ENCODE measurements at places on chromosomes 7 and 10.

- peak; percentile 81 for DNase-seq
Observed at GRCh38 chr10:109982123-109982522, 25.7 kb upstream of the ADD3 start.

DNA sequence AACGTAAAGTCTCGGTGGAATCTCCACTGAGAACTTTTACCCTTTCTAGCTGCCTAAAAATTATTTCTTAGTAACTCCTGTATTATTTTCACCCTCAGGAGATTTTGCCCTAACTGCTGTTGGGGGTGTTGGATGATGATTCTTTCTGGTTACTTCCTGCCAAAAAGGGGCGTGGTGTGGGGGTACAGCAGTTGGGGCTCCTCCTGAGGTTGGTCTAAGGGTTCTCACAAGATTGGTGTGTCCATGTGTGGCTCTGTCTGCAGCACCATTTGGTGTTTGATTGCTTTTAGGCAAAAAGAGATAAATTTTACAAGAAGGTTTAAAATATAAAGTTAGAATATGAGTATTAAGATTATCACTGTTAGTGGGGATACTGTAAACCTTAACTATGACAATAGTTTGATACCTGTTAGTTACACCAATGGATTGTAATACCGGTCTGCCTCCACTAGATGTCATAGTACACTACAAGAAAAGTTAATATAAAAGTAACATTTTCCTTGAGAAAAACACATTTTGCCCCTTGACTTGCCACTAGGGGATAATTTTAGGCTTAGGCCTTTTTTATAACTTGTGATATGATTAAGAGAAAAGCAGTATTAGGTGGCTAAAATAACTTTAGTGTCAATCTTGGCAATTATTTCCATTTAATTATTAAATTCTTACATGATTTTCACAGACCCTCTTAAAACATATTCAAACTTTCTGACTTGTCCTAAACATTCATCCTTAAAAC, 928.7 kb downstream of the IPMK start:
- DNase-seq: peak; percentile 47

DNA sequence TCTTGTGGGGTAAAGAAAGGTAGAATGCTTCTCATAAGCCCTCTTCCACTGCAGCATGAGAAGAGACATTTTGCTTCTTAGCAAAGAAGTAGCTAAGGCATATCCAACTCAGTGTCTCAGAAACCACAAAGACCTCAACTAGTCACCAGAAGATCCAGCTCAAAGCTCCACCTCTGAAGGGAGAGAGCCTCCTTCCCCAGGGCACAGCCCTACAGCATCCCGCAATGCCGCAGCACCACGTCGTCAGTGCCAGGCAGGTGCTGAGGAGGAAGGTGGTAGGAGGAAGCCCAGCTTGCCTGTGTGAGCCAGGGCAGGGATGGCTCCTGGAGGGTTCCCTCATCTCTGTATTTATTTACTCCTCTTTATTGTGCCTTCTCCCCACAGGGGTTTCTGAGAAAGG, 385.6 kb upstream of the NPVF start:
- no peak for DNase-seq

DNA sequence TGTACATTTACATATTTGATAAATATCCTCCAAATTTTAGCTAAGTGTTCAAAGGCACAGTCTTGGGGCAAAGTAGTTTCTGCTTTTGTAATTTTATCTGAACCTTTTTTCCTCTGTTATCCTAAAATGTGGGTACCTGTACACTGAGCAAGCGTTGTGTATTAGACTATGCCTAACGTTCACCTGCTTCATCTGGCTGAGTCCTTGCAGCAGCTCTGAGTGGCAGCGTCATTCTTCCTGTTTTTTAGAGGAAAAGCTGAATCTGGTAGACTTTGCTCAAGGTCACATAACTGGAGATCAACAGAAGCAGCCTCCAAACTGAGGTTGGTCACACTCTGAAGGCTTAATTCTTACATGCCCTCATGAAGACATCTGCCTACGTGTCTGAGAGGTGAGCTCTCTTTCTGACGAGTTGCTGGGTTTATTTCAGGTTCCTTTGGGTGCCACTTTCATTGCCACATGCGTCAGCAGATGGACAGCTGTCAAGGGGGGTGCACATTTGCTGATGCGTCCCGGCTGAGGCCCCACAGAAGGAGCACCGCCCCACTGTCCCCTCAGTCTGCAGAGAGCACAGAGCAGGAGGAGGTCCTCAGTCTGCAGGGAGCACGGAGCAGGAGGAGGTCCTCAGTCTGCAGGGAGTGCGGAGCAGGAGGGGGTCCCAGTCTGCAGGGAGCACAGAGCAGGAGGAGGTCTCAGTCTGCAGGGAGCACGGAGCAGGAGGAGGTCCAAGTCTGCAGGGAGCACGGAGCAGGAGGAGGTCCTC, 406.5 kb upstream of the SHH start:
- DNase-seq: no peak

GRCh38 chr7:20783700-20784387, 2.8 kb downstream of the SP8 start:
- DNase-seq: peak; percentile 60

DNA sequence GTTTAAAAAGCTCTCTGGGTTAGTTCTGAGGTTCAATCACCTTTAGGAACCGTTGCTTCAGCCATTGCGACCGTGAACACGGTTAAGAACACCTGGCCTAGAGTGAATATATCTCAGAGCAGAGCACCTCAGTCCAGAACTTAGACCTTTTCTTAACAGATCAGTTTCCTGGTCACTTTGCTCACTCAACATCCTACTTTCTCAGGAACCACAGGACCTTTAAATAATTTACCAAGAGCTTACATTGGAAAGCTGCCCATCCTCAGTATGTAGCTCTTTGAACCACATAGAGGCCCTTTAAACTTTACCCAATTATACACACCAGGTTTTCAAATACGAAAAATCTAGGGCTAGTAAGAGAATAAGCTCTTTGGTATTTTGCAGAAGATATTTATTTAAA, 153.2 kb downstream of the NRBF2 start:
- no peak for DNase-seq

- DNase-seq: no peak
Observed at GRCh38 chr7:11315666-11316258, 342.1 kb downstream of the PHF14 start.

GRCh38 chr7:130381468-130382312, 1.4 kb downstream of the CPA1 start:
- no peak for DNase-seq

- no peak for DNase-seq
Observed at GRCh38 chr10:124526621-124527267, 65.1 kb downstream of the LHPP start.

GRCh38 chr10:109978481-109978880, 29.3 kb upstream of the ADD3 start:
- peak; percentile 83 for DNase-seq

DNA sequence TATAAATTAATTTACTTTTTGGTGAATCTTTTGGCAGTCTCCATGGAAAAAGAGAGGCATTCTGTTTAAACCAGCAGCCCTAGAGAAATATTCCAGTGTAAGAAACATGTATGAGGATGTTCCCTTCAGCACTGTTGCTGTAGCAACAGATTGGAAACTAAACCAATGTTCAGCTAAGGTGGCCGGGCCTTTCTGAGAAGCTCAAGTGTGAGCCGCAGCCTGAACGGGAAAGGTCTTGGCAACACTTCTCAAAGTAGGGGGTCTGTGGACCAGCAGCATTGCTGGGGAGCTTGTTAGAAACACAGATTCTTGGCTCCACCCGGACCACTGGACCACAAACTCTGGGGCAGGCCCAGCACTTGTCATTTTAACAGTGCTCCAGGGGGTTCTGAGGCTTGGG, 36.2 kb downstream of the RAMP3 start:
- DNase-seq: no peak

DNA sequence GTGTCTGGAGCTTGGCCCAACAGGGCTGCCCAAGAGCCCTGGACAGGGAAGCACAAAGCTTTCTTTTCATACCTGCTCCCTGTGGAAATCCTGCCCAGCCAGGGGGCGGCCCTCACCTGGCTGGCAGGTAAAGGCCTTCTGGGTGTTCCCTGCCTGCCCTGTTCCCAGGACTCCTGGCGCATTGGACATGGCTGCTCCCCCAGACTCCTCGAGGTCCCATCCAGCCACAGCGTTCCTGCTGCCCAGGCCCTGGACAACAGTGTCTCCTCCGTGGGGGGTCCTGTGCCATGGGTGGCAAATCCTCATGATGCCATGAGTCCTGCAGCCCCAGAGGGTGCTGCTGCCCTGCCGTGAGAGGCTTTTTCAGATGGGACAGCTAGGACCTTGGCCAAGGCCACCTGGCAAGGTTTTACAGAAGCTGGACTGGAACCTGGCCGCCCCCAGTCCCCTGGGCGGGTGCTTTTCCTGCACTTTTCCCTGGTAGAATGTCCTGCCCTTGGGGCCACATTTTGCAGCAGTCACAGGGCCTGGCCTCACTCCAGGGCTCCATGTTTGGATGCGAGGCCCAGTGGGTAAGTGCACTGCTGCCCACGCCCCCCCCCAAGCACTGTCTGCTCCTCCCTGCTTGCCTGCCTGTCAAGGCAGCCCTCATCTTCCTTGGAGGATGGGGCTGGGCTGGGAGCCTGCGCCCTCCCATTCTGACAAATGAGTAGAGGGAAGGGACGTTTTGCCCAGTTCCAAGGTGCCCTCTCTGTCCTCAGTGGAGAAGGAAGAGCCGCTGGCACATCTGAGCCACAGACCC, 60.7 kb downstream of the LHPP start:
- no peak for DNase-seq

- no peak for DNase-seq
Observed at GRCh38 chr7:128092221-128092620, 61.0 kb upstream of the LRRC4 start.

DNA sequence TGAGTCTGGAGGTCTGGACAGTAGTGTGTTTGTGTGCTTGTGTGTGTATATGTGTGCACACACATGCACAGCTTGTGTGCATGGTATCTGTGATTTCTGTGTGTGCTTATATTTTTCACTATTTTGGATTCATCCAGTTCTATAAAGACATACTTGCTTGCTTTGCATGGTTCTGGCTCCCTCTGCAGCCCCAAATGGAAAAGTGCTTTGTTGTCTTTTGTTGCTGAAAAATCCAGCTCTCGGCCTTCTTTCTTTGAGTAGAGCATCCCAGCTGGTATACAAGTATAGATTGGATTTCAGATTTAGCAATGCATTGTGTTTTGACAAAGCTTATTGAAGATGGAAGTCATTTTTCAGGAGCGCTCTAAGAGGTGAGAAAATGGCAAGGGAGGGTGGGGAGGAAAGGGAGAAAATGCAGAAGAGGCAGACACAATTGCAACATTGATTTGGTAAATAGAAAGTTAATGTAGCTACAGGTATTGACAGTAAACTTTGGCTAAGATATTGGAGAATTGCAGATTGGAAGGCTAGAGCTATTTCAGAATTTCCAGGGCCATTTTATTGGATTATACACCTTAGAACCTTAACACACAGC, 333.9 kb downstream of the AUTS2 start:
- peak; percentile 7 for DNase-seq

DNA sequence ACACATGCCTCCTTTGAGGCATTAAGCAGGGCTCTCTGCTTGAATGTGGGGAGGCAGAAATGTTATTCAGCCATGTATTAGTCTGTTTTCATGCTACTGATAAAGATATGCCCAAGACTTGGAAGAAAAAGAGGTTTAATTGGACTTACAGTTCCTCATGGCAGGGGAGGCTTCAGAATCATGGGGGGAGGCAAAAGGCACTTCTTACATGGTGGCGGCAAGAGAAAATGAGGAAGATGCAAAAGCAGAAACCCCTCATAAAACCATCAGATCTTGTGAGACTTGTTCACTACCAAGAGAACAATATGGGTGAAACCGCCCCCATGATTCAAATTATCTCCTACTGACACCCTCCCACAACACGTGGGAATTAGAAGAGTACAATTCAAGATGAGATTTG, 37.9 kb downstream of the ST7 start:
- DNase-seq: no peak

- no peak for DNase-seq
Observed at GRCh38 chr10:58937423-58937822, 239.0 kb upstream of the PHYHIPL start.

GRCh38 chr10:125415006-125415633, 254.8 kb upstream of the CTBP2 start:
- no peak for DNase-seq

DNA sequence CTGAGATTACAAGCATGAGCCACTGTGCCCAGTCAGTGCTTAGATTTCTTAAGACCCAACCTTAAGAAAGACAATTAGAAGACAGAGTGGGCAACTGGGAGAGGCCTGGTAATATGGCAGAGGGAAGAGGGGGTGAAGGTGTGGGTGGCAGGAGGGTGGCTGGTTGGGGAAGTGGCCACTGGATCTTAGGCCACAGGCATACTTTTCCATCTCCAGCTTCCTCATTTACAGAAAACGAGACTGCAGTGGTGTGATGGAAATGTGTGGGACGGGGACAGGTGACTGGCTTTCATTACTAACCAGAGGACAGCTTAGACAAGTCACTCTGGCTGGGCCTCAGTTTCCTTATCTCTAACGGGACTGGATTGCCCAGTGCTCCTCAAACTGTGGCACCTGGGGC, 1.0 kb upstream of the FFAR4 start:
- DNase-seq: no peak

DNA sequence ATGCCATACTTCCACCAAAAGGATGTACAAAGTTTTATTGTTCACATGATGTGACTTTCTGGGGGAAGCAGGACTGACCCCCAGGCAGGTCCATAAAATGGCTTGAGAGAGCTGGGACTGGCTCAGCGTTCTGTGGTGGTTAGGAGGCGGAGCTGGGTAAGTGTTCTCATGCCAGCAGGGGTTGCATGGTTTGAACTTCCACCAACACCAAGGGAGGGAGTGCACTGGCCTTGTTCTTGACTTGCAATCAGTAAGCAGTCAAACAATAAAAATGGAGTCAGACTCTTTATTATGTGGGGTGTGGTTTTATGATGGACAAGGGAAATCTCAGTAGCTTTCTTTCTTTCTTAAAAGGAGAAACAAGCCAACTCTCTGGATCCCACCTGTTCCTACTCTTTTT, 95.4 kb upstream of the PRR15 start:
- DNase-seq: no peak

- DNase-seq: no peak
Observed at GRCh38 chr7:140205600-140205999, 28.8 kb upstream of the KDM7A start.
